ENCODE measurements at places on chromosomes 5 and 9. TPM values are rescaled to one million over a fixed set of nuclear protein-coding genes. Genes with fewer than 3 reads are reported as not detected.

Gene CD72
- 1.7 TPM for total RNA-seq

Gene SLC6A18
- total RNA-seq: not detected

Gene CCNJL
- total RNA-seq: 0.18 TPM

Gene HNRNPH1
- 471 TPM for total RNA-seq

Gene DNLZ
- total RNA-seq: 10.7 TPM

Gene JAKMIP2
- 0.57 TPM for total RNA-seq

Gene ADAMTS2
- total RNA-seq: 68.5 TPM

Gene ASPN
- 2.0 TPM for total RNA-seq

Gene IL13
- total RNA-seq: not detected

Gene TOR2A
- 2.7 TPM for total RNA-seq

Gene PTGR1
- total RNA-seq: 115 TPM

Gene DTWD2
- 3.5 TPM for total RNA-seq

Gene ARHGEF37
- total RNA-seq: 0.57 TPM

Gene ANAPC2
- total RNA-seq: 15.2 TPM

Gene SPATA31E1
- not detected for total RNA-seq

Gene CLK4
- total RNA-seq: 25.0 TPM

Gene OSTF1
- total RNA-seq: 39.6 TPM

Gene HTR4
- not detected for total RNA-seq

Gene LEAP2
- total RNA-seq: 0.14 TPM

Gene HBEGF
- total RNA-seq: 1.2 TPM
